ENCODE measurements at places on chromosomes 1 and 21. TPM values are rescaled to one million over a fixed set of nuclear protein-coding genes. Genes with fewer than 3 reads are reported as not detected.

The HOOK1 gene
- total RNA-seq = 0.14 TPM

The KCNE1 gene
- total RNA-seq = 3.9 TPM

The MPL gene
- not detected for total RNA-seq

The ACTL8 gene
- not detected for total RNA-seq

The SLC19A2 gene
- total RNA-seq = 40.6 TPM

The OR2T33 gene
- total RNA-seq = not detected

The ALX3 gene
- not detected for total RNA-seq

DNA sequence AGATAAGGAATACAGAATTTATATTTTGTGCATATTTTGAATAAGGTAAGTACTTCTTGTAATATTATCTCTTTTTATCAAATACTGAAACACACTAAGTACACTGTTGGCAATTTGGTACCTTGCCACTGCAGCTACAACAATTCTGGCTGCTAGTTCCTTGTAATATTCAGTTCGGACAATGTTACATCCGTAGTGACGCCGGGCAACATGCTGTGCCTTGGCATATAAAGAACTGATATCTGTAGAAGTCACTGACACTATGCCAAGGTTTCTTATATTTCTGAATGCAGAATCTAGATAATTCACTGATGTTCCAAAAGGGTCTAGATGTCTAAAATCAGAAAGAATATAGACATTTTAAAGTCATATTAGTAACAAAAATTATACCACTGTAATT lies 17.5 kb downstream of the TRMT1L start:
- DNase-seq = no peak

GRCh38 chr1:67350783-67351182 lies 43.1 kb downstream of the IL12RB2 start:
- DNase-seq = no peak

DNA sequence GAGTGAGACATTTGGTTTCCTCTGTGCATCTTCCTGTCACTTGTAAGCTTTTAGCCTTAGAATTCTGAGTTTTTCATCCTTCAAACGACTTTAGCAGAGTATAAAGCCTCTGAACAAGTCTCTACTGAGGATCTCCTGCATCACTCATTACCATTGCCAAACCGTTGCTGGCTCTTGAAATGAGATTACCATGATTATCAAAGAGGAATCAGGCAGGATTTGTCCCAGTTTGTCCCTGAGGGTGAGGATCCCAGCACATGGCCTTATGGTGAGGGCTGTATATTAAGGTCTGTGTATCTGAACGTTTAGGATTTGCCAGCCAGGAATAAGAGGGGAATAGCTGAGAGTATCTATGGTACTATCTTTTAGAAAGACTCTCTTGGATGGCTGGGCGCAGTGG lies 169.5 kb upstream of the L1TD1 start:
- no peak for DNase-seq

GRCh38 chr1:12407050-12407961 lies 177.5 kb downstream of the VPS13D start:
- no peak for DNase-seq

DNA sequence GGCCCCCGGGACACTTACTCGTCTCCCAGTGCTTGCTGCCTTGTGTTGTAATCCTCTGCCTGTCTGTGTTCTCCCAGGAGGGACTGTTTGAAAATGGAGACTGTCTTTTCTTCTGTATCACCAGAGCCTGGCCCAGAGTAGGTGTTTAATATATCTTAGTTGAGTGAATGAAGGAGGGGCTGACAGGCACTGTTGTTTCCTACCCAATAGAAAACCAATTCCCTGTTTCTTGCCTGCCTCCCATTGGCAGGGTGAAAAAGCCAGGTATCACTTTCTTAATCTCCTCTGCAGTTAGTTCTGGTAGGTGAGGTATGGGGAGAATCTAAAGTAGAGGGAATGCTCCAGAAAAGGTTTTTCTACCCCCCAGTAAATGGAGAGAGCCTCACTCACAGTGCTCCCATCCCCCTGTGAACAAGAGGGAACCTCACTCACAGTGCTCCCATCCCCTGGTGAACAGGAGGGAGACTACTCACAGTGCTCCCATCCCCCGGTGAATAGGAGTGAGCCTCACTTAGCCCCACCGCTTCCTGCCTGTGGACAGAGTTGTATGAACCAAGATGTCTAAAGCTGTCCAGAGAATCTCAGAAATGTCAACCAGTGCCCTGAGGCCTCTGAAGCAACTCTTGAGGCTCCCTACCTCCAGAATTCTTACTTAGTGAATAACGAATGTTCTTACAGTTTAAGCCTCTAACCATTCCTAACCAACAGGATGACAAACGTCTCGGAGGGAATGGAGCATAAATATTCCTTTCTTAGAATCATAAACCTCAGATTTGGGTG lies at the start of gene GJA5:
Gene GJA5 (minus strand): TSS at position 122 of the 780 bp plus-strand sequence. CDS start 1,364 bp downstream, outside the sequence.
- DNase-seq = no peak

- no peak for DNase-seq
Observed at GRCh38 chr1:97505816-97506215, 415.0 kb downstream of the DPYD start.

- peak; percentile 64 for DNase-seq
Observed at GRCh38 chr1:5903680-5904079, 88.5 kb downstream of the NPHP4 start.

DNA sequence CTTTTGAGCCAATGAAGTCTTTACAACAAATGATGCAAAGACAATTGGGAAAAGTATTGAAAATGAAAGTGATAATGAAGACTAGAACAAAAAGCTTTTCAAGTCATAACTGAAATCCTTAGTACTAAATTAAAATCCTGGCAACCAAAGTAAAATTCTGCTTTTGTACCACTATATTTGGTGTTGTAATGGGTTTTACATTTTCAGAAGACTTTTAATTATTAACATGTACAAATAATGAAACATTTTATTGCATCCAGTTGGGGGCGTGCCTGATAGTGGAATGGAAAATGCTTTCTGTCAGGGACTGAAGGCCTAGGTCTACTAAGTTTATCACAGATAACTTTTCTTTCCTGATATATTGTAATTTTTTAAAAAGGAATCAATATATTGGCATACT lies 89.4 kb downstream of the SDCCAG8 start:
- no peak for DNase-seq

- DNase-seq = no peak
Observed at GRCh38 chr1:212667223-212668139, 32.2 kb downstream of the BATF3 start.

DNA sequence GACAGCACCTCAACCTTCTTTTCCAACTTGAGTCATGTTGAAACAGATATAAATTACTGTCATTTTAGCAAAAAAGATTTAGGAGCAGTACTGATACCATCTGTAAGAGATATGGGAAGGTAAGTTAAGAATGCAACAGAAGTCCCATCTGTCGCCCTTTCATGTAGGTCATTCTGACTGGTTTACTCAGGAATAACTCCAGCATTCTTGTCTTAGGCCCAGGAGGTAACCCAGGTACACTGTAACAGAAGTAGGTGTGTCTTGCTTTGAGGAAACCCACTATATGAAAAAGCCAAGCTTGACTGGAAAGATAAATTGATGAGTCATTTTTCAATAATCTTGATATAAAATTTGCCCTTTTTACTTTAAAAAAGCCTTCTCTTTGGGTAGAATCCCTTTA lies 35.4 kb downstream of the PGM1 start:
- no peak for DNase-seq

DNA sequence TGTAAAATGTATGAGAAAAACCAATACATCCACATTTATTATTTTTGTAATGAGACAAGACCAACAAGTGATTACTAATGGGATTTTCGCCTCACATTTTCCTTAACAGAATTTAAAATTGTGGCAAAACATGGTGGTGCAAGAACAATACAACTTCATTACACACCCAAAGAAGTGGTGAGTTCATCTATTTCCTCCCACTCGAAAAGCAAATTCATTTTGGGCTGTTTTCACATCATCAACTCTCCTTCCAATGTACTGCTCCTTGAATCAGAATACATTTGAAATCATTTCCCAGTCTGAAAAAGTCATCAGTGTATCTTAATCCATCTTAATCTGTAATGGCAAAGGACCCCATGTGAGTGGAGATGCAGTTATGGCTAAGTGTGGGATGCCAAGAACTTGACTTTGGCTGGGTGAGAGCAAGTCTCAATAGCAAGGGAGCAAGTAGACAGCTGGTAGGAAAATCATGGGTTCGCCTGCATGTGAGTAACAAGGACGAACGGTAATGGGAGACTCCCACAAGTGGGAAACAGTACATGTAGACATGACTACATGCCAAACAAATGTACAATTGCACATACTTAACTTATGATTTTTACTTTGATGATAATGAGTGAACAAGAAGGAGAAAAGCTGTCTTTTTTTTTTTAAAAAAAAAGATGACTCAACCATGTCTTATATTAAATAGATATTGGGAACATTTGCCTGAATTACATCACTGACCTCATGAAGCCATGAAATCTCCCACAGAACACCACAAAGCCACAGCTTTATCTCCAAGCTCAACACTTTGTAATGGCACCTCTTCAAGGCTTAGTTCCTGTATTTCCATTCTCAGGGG lies 46.0 kb downstream of the RUNX1 start:
- no peak for DNase-seq

DNA sequence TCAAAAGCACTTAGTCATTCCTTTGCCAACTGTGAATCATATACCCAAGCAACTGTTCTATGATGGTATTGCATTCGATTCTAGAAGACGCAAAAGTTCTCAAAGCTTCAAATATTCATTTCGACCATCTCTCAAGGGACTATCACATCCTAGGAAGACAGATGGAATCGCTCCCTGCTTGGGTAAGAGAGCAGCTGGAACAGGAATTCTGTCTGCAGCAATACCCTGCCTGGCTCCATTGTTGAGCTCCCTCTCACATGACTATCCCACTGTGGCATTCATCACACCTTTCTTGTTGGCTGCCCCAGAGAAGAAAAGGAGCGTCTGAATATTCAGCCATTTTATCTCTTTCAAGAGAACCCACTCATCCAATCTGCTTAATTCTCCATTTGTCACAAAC lies 397.7 kb downstream of the NTNG1 start:
- no peak for DNase-seq

- no peak for DNase-seq
Observed at GRCh38 chr1:189874715-189875435, 602.8 kb downstream of the BRINP3 start.

- no peak for DNase-seq
Observed at GRCh38 chr1:235601104-235601503, 48.5 kb downstream of the GNG4 start.

DNA sequence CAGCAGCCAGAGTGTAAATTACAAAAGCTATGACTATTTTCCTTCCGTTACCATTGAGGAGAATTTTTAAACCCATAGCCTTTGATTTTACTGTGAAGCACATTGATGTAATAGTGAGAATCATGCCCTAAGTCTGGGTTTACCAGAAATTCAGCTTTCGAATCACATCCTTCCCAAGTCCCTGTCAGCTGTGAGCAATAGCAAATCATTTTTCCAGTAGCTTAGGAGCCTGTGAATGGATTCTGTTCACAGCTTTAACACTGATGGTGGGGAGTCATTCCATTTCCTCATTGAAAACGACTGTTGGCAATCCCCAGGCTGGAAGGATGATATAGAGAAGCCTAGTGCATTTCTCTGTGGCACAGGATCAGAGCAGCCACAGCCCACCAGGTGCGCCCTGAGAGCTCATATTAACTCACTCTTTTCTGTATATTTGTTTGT lies 82.2 kb upstream of the C1orf105 start:
- no peak for DNase-seq

DNA sequence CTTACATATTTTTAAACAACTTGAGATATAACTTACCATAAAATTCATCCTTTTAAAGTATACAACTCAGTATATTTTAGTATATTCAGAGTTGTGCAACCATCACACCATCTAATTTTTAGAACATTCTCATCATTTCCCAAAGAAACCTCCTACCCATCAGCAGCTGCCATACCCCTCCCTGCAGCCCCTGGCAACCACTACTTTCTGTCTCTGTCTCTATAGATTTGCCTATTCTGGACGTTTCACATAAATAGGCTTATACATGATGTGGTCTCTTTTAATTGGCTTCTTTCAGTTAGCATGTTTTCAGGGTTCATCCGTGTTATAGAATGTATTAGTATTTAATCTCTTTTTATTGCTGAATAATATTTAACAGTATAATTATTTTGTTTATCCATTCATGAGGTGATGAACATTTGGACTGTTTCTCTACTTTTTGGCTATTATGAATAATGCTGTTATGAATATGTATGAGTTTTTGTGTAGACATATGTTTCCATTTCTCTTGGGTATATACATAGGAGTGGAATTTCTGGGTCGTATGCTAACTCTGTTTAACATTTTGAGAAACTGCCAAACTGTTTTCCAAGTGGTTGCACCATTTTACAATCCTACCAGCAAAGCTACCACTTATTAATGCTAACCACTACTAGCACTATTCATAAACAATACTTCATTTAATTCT lies 29.5 kb downstream of the WDR26 start:
- DNase-seq = no peak

DNA sequence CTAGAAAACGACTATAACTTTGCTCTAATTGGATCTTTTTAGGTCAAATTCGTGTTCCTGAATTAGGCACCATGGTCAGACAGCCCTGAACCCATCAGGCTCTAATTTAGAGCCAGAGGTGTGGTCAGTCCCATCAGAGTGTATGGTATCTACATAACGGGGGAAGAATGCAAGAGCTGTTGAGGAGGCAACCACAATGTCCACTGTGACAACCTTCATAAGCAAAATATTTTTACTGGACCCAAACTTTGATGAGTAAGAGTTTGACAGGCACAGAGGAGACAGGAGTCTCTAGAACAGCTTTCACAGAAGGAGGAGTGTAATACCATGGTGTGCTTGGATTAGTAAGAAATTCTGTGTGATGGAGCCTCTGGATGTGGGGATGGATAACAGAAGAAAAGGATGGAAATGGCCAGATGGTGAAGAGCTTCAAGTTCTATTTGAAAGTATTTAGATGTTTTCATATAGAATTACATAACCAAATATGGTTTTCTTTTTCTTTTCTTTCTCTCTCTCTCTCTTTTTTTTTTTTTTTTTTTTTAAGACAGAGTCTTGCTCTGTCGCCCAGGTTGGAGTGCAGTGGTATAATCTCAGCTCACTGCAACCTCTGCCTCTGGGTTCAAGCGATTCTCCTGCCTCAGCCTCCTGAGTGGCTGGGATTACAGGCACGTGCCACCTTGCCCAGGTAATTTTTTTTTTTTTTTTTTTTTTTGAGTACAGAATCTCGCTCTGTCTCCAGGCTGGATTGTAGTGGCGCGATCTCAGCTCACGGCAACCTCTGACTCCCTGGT lies 24.9 kb downstream of the UBE2U start:
- no peak for DNase-seq

GRCh38 chr1:15262706-15263105 lies 15.7 kb downstream of the FHAD1 start:
- no peak for DNase-seq

DNA sequence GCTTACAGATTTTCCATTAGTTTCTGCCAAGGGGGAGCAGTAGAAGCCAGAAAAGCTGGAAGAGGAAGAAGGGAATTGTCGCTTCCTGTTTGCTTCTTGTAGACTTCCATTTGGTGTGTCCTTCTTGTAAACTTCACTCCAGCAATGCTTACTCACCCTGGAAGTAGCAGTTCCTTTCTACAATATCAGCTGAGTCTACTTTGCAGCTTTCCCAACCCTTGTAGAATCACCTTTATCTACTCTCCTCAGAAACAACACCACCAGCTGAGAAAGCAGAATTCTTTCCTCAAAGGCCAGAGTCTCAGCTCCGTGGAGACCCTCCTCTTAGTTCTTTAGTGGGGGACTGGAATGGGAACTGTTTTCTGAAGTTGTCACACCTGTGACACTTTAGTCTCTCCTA lies 1136.7 kb upstream of the TMPRSS15 start:
- no peak for DNase-seq

GRCh38 chr1:235077571-235078479 lies 50.8 kb downstream of the TOMM20 start:
- no peak for DNase-seq
